Stromal cell of bone marrow (primary cell): ENCODE measurements at places on chromosomes 6 and 20.

GRCh38 chr6:53347921-53348370 lies 804 bp downstream of the ELOVL5 start:
- peak; percentile 44 for DNase-seq

DNA sequence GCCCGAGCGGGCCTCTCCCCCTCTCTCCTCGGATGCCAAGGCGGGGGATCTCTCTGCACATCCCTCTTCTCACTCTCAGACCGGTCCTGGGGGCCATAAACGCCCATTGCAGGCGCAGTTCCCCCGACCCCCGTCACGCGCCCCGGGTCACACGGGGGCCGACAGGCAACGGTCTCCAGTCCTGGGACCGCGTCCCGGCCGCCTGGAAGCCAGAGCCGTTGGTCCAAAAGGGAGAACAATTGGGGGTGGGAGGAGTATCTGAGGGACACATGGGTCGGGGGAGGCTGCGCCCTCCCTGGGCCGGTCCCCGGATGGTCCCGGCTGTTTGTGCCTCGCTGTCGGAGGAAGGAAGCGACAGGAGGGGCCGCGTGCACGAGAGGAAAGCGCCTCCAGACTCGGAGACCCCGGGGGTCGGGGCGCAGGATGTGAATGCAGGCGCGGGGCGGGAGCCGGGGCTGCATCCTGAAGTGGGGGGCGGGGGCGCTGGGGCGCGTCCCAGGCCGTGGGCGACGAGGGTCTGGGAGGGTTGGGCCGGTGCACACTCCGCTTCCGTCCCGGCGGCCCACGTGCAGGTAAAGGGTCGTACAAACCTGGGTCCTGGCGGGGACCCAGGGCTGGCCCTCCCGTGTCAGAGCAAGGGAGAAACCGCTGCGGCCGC lies 903 bp downstream of the SLC4A11 start:
- DNase-seq, result no peak

- no peak for DNase-seq
Observed at GRCh38 chr6:105320765-105321164, 82.1 kb downstream of the PREP start.

GRCh38 chr20:19875376-19876221 lies 117.5 kb downstream of the RIN2 start:
- DNase-seq, result no peak
